Stimulated activated CD4-positive, alpha-beta T cell treated with anti-CD3 and anti-CD28 coated beads, Interleukin-4, amount 100 ng/mL, for 48 hours (primary cell): ENCODE measurements at places on chromosomes 5 and 9.
A peak's percentile ranks its signal among the peaks of the same experiment; 100 is the strongest.

- no peak for DNase-seq
Observed at GRCh38 chr5:56159521-56159947, 73.6 kb downstream of the ANKRD55 start.

DNA sequence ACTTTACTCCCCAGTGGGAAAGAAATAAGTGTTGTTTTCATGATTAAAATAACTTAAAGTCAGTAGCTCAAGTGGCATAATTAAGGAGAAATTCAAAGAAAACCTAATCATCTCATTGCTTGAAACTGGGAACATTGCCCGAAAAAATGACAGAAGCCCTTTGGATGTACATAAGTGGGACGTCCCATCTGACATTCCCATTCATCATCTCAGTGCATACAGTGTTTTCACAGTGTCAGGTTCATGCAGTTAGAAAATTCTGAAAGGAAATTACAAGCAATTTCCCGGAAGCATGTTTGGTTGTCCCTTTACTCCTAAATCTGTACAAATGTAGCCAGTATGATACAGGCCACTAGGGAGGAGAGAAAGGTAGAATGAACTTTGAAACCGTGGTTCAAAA is 95.6 kb downstream of the ADAMTS16 start:
- no peak for DNase-seq

GRCh38 chr5:171479776-171480125 is 60.3 kb downstream of the FGF18 start:
- DNase-seq = no peak

- peak; percentile 4 for DNase-seq
Observed at GRCh38 chr5:138869763-138870500, 5.2 kb downstream of the LRRTM2 start.

GRCh38 chr9:120326049-120326693 is 253.8 kb downstream of the CDK5RAP2 start:
- no peak for DNase-seq

DNA sequence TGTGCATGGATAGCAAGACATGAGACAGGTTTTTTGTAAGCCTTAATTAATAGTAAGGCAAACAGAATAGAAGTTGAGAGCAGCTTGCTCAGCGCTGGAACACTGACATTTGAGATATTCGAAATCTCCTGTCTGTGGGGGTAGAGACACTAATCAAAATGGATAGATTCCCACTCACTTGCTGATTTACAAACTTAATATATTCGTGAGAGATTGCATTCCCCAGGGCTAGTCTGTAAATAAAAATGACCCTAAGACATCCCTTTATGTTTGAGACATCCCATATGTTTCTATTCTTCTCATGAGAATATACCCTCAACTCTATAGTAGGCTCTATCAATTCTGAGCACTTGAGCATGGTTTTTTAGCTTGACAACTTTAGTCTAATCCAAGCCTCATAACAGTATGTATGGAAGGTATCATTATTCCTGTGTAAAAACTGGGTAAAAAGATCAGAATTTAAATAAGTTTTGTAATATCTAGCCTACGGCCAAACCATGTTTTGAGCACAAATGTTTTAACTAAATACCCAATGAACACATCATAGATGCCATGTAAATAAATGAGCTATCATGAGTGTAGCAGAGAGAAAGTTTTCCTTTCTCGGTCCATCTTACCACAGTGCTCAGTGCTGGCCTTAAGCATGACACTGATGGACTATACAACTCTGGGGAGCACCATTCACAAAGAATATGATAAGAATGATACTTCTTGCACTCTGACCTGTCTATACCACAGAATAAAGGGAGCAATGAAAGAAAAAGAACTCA is 609.2 kb downstream of the PSAT1 start:
- DNase-seq = no peak

DNA sequence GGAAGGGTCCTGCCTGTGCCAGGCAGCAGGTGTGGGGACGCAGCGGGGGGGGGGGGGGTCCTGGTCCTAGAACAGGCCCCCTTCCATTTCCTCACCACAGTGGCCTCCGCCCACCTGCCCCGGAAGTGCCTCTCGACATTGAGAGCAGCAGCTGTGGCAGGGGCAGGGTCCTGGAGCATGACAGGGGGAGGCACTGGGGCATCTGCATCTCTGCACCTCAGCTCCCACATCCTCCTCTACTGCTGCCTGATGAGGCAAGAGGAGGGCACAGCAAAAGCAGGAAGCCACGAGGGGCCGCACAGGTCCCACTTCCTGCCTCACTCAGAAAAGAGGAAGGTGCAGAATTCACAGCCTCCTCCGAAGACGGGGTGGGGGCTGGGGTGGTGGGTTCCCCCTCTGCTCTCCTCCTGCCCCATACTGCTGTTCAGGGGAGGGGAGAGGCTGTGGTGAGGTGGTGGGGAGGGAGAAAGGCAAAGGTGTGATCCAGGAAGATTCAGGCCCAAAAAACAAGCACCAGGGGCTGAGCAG is 14.8 kb downstream of the AKNA start:
- peak; percentile 50 for DNase-seq

GRCh38 chr5:173055722-173055982 is 500 bp upstream of the CREBRF start:
- no peak for DNase-seq

DNA sequence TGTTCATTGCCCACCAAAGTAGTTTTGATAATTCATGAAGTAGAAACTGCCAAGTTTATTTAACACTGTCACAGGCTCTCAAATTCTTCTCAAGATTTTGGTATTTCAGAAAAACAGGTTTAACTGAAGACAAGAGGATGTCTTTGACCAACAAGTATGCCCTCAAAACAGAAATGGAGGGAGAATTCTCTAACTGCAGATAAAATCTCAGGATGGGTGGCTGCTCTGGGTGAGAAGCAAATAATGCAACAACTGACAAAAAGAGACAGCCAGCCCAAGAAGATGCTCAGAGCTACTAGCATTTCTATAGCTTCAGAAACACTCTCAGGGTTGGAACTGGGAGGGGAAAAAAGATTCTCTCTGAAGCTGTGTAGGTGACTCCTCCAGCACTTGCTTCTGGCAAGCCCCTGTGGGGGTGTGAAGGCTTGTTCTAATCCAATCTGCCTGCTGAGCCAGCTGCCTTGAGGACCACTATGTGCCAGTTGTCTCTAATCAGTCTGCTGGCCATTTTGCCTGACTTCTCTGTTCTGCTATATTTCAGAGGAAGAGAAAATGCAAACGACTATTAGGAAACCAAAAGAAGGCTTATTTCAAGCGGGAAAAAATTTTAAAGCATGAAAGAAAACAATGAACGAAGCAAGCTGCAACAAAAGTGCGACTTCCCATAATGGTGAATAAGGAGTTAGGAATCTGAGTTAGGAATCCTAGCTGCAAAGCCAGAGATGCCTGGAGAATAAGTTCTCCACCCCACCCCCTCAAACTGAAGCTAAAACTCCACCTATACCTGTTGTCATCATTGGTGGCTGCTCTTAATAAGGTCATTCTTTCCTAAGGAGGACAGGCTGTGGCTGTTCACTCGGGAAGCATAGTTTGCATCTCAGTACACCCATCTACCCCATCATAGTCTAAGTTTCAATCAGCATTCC is 147.5 kb downstream of the GNAQ start:
- no peak for DNase-seq

DNA sequence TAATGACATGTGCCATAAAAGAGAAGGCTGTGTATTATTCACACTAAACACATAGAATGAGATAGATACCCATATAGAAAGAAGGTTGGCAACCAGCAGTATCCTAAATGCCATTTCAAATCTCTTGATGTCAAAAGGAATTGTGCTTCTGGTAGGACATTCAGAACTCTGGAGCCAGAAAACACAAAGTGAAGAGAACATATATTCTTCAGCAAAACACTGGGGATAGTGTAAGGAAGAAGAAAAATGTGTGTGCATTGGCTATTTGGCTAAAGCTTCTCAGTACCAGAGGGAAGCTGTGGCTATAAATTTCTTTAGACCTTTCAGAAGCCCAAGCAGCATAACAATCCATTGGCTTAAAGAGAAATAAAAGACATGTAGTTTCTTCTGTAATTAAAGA is 551.6 kb upstream of the C9orf72 start:
- no peak for DNase-seq

DNA sequence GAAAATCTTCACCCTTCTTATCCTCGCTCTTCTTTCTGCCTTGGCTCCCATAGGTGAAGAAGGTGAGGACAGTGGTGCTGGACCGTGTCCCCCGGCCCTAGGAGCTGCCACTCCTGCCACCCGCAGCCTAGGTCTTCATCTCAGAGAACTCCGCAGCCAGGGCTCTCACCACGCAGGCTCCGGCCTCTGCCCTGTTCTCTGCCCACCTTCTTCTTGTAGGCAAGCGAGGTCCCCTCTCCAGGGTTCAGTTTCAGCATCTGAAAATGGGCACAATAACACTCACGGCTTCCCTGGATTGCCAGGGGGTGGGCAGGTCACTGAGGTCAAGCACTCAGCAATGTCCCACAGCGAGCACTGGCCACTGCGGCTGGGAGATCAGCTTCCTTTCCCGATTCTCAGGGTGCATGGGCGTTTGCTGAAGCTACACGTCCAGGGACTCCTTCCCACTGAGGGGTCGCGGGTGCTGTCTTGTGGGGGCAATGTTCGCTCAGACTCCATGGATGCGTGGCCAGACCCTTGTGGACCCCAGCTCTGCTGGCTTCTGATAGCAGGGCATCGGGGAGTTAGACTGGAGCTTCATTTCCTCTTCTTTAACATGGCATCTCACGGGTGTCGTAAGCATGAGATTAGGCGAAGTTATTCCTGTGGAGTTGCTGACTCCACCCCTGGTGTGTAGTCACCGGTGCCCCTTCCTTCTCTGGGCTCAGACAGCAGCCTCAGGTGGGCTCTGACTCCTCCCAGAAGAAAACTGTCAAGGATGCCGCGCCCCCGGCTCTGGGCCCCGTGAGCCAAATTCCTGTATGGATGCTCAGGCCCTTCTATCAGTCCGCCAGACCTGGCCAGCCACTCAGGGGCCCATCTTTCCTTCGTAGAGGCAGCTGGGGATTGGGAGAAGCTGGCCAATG is 145.1 kb upstream of the IRX2 start:
- no peak for DNase-seq

DNA sequence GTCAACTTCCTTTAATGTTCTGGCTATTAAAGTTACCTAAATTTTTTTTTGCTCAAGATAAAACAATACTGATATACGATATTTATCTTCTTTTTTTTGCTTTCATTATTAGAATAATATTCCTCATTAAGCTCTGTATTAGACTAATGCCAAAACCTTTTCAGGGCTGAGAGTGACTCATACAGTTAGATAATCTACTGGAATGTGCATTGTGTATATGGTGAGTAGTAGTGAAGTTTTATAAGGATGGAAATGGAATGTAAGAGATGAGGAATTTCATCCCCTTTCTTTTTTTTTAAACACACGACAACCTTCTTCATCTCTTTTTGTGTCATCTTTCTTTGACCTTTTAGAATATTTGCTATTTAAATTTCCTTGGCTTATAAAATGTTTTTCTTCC is 268.6 kb downstream of the ISL1 start:
- no peak for DNase-seq

DNA sequence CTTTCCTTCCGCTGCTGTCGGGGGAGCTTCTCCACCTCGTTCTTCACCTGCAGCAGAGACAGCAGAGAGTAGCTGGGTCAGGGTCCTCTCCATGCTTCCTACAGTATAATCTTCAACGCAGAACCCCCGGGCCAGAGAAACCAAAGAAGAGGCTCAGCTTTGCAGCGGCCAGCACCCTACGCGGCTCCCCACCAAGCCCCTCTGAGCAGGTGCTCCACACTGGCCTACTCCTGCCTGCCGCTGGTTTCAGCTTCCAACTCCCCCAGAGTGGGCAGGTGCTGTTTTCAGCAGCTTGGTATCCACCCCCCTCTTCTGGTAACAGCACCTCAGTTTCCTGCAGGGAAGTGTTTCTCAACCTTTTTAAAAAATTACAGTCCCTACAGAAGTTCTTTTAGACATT is 58.3 kb upstream of the FBXW11 start:
- no peak for DNase-seq

DNA sequence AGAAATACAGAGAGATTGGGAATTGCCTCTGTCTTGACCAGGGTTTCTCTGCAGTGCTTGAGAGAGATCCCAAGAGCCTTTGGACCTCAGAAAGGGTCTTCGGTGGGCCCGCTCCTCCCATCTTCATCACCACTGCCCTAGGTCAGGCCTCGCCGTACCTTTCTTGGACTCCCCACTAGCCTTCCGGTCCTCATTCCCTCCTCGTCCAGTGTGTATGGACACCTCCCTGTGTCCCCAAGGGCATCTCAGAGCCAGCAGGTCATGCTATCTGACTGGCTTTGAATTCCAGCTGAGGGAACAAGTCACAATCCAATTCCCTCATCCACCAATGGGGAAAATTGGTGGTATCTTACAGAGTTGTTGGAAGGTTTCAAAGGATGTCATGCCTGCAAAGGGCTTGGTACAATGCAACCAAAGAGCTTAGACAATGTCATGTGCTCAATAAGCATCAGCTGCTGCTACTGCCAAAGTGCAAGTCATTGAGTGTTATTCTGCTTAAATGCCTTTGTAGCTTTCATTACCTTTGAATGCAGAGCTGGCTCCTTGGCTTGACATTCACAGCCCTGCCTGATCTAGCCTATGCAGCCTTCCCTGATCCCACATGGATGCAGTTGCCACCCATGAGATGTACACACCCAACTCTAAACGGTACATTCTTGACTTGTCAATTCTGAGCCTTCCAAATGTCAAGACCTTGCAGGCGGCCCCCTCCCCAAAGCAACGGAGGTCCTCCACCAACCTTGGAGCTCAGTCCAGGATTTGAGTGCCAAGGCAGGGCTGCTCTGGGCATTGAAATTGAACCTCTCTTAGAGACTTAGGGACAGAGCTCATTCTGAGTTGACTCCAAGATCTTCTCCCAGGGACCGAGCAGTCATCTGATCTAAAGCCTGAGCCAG is 58.0 kb downstream of the HRH2 start:
- no peak for DNase-seq

DNA sequence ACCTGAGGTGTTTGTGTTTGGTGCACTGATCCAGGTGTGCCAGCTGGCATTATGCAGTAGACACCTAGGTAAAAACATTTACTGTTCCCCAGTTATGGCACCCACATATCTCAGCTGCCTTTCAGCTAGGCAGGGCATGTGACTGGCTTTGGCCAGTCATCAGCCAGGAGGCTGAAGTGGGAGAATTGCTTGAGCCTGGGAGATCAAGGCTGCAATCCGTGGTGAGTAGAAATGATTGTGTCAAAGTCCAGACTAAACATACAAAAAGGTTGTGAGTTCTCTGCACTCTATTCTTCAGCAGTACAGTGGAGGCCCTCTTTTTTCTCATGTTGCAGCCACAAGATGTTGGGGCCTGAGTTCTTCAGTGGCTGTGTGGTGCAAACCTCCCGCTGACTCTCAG is 3.2 kb upstream of the FBLL1 start:
- no peak for DNase-seq

DNA sequence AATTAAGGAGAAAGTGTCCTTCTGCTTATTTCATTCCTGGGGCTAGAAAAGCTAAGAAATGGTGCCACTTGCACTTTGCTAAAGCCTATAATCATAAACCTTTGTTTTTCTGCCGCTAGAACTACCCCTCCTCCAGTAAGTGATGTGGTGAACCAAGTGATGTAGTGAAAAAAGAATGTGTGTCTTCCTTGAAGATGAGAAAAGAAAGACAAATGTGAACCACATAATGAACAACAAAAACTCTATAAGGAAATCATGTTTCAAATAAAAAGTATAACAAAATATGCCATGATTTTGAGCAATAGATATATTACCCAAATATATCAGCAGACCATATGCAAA is 179.0 kb upstream of the SGCD start:
- DNase-seq = no peak
